ELF-1 (cell line): ENCODE measurements at places on chromosomes 2 and 18.

DNA sequence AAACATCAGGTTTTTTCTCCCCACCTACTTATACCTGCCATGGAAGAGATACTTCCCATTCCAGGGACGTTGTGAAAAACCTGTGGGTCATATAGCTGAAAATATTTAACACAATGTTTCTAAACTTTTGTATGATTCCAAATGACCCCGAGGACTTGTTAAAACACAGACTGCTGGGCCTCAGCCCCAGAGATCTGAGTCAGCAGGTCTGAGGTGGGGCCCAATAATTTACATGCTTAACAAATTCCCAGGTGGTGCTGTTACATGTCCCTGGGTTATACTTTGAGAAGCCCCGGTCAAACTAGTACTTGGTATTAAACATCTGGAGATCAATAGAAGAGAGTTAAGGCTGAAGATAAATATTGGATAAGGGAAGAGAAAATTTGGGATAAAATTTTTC is 71.4 kb upstream of the FRZB start:
- no peak for DNase-seq

- DNase-seq = no peak
Measured at GRCh38 chr2:22279541-22279940, 1105.4 kb upstream of the KLHL29 start.

- DNase-seq = peak; percentile 0
Measured at GRCh38 chr2:108911401-108911800, 77.6 kb downstream of the EDAR start.

- DNase-seq = peak; percentile 77
Measured at GRCh38 chr18:1784113-1784512, 787.2 kb downstream of the METTL4 start.

GRCh38 chr18:2114289-2114688 is 457.0 kb downstream of the METTL4 start:
- no peak for DNase-seq

- no peak for DNase-seq
Measured at GRCh38 chr18:66046032-66046602, 295.3 kb downstream of the CDH7 start.

- no peak for DNase-seq
Measured at GRCh38 chr2:171342067-171342413, 91.8 kb downstream of the METTL8 start.
